ENCODE measurements at places on chromosomes 11 and 22.

GRCh38 chr22:31461699-31462098 lies 27.9 kb downstream of the EIF4ENIF1 start:
- no peak for DNase-seq

DNA sequence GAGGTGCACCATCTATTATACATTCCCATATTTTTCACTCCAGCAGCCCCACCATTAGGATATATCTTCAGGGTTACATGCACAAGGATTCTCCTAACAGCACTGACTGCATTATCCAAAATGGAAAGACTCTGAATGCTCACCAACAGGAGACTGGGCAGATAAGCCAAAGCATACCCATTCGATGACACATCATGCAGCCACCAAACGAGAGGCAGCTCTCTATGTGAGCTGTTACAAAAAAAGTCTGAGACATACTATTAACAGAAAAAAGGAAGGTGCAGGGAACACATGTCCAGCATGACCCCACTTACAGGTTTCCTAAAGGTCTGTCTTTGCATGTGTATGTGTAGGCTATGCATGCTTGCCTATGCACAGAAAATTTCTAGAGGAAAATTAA lies 12.4 kb upstream of the SERPIND1 start:
- no peak for DNase-seq

GRCh38 chr11:125401746-125402145 lies 94.3 kb downstream of the FEZ1 start:
- no peak for DNase-seq

- DNase-seq = no peak
These were observed 104.9 kb downstream of the ADAMTS15 start for GRCh38 chr11:130553306-130553705.

Measured in activated CD4-positive, alpha-beta T cell treated with anti-CD3 and anti-CD28 coated beads, Interleukin-2, amount 50 U/mL, for 4 hours (primary cell).